ENCODE measurements at places on chromosomes 2 and 18.

- no peak for DNase-seq
These were observed 480.3 kb downstream of the MEIS1 start for GRCh38 chr2:66915237-66915636.

DNA sequence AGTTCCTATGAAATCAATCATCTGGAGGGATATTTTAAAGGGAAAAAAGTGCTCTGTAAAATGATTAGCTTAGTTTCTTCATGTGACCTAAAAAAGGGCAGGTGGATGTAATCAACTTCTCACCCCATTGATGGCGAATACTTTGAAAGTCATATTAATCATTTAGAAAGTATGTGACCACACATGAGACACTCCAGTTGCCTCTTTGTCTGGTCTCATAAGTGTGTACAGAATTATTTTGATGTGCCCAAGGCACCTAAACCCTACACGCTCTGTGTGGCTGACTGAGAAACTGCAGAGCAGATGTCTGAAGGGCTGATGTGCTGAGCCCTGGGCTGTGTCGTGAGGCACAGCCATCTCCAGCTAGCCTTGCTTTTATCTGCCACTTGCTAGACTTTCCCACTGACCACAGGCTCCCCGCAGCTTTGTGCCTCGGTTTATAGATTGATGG lies 26.9 kb downstream of the SGPP2 start:
- DNase-seq, result no peak

- DNase-seq, result no peak
These were observed 2.0 kb upstream of the AMMECR1L start for GRCh38 chr2:127887776-127888130.

- no peak for DNase-seq
These were observed 76.9 kb downstream of the NRXN1 start for GRCh38 chr2:50955081-50955480.

DNA sequence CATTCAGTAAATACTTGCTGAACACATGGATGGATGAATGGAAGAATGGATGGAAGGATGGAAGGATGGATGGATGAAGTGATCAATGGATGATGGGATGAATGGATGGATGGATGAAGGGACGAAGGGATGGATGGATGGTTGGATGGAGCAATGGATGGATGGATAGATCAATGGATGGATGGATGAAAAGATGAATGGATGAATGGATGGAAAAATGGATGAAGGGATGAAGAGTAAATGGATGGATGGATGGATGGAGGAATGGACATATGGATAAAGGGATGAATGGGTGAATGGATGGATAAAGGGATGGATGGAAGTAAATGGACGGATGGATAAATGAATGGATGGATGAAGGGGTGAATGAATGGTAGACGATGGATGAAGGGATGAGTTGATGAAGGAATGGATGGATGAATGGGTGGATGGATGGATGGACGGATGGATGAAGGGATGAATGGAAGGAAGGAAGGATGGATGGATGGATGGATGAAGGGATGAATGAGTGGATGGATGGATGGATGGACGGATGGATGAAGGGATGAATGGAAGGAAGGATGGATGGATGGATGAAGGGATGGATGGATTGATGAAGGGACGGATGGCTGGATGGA lies 13.9 kb upstream of the ID2 start:
- no peak for DNase-seq

- no peak for DNase-seq
These were observed 127.7 kb upstream of the CHST9 start for GRCh38 chr18:27312853-27313252.

- no peak for DNase-seq
These were observed 3.0 kb downstream of the SH2D6 start for GRCh38 chr2:85421260-85422071.

- no peak for DNase-seq
These were observed 204.8 kb downstream of the KLHL29 start for GRCh38 chr2:23589739-23590138.

DNA sequence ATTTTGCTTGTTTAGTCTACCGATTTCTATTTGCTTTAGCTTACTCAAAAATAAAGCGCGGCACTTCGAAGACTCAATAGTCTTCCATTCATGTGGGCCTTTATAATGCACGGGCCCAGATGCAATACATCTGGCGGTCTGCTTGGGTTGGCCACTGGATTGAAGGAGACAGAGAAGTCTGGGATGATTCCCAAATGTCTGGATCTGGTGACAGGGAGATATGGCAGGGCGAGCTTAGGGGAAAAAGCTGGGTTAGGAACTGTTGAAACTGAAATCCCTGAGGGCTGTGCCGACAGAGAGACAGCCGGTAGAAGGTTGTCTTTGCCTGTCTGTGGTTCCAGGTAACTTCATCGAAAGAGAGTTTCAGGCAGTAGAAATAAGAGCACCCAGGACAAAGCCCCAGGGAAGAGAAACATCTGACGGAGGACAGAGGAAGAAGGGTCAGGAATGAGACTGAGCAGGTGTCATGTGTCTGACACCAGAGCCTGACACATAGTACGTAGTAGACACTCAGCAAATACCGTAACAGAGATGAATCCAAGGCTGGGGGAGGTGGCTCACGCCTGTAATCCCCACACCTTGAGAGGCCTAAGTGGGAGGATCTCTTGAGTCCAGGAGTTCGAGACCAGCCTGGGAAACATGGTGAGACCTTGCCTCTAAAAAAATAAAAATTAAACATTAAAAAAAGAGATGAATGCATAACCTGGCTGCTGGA lies 13.6 kb downstream of the CLUL1 start:
- no peak for DNase-seq

- DNase-seq, result no peak
These were observed 245.8 kb downstream of the KCNS3 start for GRCh38 chr2:18124116-18124835.

- no peak for DNase-seq
These were observed 583.4 kb downstream of the ZEB2 start for GRCh38 chr2:143936538-143936847.

GRCh38 chr2:73283545-73284295 lies 558 bp downstream of the FBXO41 start:
- DNase-seq, result no peak

- no peak for DNase-seq
These were observed 243.6 kb downstream of the NEDD4L start for GRCh38 chr18:58287353-58288274.

DNA sequence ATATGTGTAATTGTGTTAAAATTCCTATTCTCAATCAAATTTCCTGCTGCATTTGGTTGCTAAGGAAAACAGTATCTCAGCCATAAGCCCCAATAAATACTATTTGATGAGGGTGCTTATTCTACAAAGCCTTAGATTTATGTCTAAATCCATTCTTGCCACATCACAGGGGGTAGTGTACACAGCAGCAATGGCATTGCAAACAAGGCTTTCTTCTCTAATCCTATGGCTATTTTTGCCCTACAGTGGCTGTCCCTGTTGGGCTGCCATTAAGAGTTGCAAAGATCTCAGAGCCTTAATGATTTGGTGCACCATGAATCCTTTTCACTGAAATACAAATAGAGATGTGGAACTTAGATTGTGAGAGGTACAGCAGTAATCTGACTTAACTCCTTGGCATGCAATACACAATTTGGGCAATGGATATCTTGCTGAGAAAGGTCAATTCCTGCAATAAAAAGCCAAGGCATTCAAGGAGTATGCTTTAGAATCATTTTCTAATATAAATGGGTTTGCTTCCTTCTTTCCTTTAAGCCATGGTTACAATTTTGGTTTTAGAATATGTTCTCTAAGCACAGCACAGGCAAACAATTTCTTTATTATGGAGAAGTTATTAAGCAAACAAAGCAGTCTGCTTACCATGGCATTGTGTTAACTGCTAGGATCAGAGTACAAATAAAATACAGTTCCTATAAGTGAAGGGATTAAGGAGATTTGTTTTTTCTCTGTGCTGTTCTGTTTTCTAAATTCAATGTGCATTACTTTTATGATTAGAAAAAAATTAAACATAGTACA lies 69.8 kb upstream of the CD302 start:
- DNase-seq, result no peak

DNA sequence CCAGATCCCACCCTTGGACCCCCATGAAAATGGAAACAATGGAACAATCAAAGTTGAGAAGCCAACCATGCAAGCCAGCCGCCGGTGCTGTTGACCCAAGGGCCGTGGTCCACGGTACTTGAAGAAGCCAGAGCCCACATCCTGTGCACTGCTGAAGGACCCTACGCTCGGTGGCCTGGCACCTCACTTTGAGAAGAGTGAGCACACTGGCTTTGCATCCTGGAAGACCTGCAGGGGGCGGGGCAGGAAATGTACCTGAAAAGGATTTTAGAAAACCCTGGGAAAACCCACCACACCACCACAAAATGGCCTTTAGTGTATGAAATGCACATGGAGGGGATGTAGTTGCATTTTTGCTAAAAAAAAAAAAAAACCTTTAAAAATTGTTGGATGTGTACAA lies 26.5 kb upstream of the TXNDC2 start:
- no peak for DNase-seq

DNA sequence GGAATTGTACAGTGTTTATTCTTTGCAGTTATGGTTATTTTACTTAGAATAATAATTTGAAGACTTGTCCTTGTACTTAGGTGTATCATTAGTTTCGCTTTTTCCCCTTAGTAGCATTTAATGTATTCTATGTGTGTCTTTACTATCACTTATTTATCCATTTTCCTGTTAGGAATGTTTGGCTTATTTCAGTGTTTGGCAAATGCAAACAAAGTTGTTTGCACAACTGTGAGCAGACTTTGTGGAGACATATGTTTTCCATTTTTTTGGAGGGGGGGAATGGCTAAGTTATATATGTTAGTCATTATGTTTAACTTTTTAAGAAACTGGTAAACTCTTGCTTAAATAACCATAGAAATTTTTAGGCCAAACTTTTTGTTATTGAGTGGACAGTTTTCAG lies 447.7 kb downstream of the SOX11 start:
- no peak for DNase-seq

- DNase-seq, result no peak
These were observed 99.9 kb upstream of the FANCL start for GRCh38 chr2:58341047-58341446.

DNA sequence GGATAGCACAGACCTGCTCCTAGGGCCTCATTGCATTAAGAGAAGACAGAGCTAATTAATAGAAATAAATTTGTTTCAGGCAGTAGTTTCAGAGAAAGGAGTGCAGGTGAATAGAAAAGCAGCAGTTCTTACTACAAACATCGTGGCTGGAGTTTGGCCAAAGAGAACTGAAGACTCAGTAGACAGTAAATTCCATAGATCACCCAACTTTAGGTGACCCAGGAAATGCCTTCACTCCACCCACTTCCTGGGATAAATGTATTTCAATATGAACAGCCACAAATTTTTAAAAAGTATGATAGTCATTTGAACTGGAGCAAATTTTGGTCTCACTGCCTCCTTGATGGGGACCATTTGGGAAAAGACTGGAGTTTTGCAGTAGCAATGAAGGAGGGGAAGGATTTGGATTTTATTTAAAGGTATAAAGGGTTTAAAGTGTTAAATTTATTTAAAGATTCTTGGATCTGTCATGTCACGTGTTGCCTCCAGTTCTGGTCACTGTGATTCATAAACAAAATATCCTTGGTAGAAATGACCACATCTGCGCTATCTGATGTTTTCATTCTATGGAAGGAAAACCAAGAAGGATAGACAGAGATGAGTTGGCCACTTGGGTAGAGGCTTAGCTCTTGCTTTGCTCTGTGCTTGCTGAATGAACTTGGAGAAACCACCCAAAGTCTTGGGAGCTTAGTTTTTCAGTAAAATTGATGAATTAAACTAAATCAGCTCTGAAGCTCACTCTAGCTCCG lies 390.2 kb downstream of the THSD7B start:
- DNase-seq, result no peak

- no peak for DNase-seq
These were observed 14.4 kb downstream of the GPR55 start for GRCh38 chr2:230910546-230911177.

Measured in BJ (cell line).